Stimulated activated CD8-positive, alpha-beta memory T cell treated with anti-CD3 and anti-CD28 coated beads, Interleukin-15, amount 100 ng/mL, for 48 hours (primary cell): ENCODE measurements at places on chromosomes 16 and 17.

DNA sequence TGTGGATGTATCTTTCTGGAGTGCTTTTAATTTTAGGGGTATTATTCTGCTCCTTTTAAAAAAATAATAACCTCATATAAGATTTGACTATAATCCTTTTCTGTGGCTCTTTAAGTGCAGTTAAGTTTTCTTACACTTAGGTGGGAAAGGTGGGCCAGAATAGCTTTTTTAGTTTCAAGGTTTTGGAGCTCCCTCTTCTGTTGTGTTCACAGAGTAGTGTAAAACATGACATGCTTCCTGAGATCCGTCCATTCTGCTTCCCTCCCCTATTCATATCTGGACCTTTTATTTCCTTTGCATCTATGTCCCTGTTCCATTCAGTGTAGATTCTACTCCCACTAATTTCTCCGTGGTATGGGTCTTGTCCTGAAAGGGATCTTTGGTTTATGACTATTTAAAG, 12.8 kb downstream of the LRRC36 start:
- DNase-seq = no peak

GRCh38 chr16:87897521-87898505, 28.5 kb upstream of the SLC7A5 start:
- peak; percentile 68 for DNase-seq

- DNase-seq = no peak
These were observed 11.3 kb upstream of the TUBG2 start for GRCh38 chr17:42647778-42648177.

GRCh38 chr16:10989559-10989958, 45.2 kb downstream of the CLEC16A start:
- DNase-seq = no peak

DNA sequence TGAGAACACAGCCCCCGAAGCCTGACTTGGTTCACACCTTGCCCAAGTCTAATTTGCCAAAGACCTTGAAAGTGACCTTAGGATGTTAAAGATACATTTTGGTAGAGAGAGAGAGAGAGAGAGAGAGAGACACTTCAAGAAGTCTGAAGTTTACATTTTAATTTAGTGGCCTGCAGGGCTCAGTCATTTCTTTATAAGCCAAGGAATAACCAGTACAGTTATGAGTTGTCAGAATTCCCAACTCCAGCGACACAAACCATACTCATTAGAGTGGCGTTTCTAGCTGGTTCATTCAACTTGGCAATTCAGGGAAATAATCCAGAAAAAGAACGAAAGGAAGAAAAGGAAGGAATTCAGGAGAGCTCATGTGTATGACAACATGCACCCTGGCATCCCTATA, 204.1 kb downstream of the CCDC182 start:
- no peak for DNase-seq

GRCh38 chr16:8720080-8720966, 45.9 kb downstream of the ABAT start:
- no peak for DNase-seq

DNA sequence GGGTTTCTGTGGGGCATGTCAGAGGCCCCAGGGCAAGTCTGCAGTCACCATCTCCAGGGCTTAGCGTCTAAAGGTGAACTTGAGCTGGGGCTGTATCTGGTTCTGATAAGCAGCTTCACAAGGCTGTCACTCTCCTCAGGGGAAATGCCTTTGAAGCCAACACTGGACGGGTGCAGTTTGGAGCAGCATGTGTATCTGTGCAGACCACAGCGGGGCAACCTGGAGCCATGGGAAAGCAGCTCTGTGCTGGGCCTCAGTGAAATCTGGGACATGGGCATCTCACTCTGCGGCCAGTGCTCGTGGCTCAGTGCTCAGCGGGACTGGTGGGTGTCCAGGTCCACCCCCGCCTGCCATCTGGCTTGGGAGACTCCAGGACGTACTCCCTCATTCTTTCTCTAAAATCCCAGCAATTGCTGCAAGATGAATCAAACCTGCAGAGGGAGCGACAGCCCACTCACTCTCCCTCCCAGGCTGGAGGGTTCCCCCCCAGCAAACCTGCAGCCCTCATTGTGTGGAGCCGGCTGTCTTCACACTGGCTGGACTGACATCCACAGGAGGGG, 63.5 kb downstream of the PRMT7 start:
- no peak for DNase-seq

DNA sequence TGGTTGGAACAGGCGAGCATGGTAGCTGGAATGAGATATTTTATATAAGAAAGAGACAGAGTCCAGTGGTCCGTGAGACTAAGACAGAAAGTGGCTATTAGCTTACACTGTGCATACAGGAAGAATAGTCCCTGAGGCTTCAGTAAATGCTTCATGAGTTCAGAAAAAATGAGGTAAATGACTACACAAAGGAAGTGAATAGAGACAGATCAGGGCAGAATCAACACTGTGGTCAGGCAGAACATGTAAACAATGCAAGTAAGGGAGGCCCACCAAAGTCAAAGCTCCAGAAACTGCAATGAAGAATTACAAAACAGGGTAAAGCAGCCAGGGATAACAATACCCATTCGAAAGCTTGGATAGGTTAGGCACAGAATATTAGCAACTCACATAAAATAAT, 4.8 kb downstream of the ABCA10 start:
- DNase-seq = no peak

- peak; percentile 44 for DNase-seq
These were observed 394.5 kb upstream of the C16orf82 start for GRCh38 chr16:26672206-26672605.

- no peak for DNase-seq
These were observed 360.3 kb upstream of the KIF2B start for GRCh38 chr17:53462393-53462811.

- DNase-seq = no peak
These were observed 6.2 kb downstream of the VAT1L start for GRCh38 chr16:77794586-77794985.

DNA sequence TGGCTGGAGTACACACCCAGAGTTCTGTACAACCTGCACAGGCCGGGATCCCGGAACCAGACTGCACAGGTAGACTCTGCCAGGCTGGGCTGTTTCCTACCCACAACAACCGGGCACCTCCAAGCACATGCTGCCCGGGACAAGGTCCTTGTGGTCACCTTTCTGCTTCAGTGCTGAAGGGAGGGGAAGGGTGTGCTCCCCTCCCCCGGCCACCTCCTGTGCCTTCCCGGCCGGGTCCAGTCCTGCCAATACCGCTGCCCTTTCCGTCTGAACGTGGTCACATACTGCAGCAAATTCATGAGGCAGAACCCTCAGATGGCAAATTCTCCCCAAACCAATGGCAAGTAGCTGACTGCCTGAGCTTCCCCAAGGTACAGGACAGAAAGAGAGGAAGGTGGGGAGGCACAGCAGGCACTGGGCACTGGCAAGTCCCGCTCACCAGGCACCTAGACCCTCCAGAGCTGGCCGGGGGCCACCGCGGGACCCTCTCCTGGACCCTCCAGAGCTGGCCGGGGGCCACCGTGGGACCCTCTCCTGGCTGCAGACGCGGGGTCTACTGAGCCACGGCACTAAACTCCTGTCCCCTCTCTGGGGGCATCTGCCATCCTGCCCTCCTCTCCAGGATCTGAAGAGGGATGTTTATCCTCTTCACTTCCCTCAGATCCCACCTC, 22.8 kb downstream of the SLC43A2 start:
- DNase-seq = no peak

GRCh38 chr16:88635671-88636319, 2.6 kb upstream of the IL17C start:
- DNase-seq = no peak

DNA sequence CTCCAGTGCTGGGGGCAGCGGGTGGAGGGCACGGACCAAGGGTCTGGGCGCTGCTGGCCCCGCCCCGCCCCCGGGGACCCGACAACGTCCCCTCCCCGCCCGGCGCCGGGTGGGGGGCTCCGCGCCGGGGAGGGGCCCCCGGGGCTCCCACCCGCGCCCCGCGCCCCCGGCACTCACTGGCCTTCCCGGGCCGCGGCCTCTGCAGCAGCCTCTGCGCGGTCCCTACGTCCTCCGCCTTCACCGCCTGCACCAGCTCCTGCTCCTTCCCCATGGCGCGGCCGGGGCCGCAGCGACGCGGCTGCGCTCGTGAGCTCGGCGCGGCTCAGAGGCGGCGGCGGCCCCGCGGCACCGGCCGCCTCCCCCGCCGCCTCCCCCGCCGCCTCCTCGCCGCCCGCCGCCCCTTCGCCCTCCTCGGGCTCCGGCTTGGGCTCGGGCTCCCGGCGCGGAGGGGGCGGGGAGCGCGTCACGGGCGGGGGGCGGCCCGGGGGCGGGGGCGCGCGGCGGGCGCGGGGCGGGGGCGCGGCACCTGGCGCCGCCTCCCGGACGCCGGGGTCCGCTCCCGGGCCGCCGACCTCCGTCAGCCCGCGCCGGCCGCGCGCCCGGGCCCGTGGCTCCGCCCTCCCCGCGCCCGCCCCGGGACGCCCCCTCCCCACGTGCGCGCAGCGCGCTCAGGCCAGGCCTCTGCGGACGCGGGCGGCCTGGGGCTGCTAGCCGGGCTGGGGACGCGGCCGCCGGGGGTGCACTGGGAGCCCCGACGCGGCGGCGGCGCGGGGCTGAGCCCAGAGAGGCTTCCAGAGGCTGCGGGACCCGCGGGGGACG, at the start of gene CASKIN1:
Gene CASKIN1 (minus strand): TSS at position 444 of the 819 bp plus-strand sequence. CDS start 173 bp downstream, at position 271.
- DNase-seq = no peak

DNA sequence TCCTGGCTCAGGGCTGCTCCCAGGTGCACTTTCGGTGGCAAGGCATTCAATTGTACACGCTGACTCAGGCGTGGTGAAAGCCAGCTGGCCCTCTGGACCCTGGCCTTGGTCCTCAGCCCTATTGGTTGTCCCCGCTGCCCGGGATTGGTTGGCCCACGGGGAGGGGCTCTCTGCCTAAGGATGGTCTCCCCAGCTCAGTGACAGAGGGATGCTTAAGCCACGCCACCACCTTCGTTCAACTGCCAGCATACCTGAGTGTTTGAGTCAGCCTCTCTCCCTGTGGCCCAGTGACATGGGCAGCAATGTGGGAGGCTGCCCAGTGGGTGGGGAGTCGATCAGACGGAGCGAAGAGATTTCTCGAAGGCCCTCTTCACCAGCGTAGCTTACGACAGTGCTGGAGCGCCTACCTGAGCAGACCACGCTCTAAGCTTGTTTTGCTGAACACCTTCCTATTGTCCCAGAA, 30.3 kb downstream of the IRF8 start:
- no peak for DNase-seq

GRCh38 chr16:49488336-49488735, 114.7 kb downstream of the C16orf78 start:
- no peak for DNase-seq

GRCh38 chr17:42980274-42980765, at the start of gene RUNDC1:
RUNDC1 (plus strand) TSS chr17:42980565; CDS start chr17:42980577, 12 bp downstream.
- peak; percentile 88 for DNase-seq
